ENCODE measurements at places on chromosomes 13 and 19.

DNA sequence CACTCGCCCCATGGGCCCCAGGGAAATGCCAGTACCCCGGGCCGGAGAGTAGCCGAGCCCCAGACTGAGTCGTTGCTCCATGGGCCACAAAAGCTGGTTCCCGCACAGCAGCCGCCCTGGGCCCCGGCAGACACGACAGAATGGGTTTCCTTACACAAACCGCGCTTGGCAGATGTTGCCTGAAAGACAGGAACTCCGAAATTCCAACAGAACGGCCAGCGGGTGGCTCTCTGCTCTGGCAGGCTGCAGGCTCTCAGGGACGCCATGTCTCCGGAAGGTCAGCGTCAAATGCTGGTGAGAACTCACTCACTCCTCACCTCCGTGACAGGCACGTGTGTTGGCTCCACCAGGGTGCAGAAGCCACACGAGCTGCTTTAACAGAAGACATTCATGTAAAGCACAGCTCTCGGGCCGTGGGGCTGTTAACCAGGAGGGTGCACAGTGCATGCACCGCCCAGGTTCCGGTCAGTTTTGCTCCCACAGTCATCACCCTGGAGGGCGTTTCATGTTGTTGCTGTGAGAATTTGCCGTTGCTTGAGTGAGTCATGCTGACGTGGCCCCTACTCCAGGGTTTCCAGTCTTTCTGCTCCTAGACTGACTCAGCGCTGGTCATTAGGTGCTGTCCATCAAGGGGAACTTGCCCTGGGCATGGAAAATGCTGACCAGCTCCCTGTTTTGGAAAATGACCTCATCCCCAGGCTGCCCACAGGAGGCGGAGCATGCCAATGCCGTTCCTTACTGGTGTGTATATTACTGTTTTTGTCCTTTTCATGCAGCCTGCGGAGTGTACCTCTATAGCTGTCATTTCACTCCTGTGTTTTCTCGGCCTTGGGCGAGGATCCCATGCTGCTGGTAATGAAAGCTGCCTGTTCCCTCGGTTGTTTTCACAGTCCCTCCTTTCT is 44.8 kb downstream of the ANKRD10 start:
- DNase-seq, result no peak

DNA sequence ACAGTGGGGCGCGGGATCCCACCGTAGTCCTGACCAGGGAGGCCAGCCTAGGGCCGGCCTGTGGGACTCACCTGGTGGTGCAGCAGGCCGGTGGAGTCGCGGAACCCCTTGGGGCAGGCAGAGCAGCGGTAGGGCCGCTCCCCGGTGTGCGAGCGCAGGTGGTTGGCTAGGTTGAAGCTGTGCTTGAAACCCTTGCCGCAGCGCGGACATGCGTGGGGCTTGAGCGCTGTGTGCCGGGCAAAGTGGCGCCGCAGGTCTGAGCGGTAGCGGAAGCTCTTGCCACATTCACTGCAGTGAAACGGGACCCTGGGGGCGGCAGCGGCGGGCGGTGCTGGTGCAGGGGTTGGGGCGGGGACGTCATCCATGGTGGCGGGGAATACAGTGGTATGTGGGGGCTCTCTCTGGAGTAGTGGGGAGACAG is 1.8 kb downstream of the FIZ1 start:
- no peak for DNase-seq

GRCh38 chr19:2453431-2454025 is 3.2 kb downstream of the LMNB2 start:
- no peak for DNase-seq

GRCh38 chr19:39497996-39498797 is 550 bp upstream of the DLL3 start:
- DNase-seq, result peak; percentile 96

- no peak for DNase-seq
Observed at GRCh38 chr19:14530005-14530348, 583 bp downstream of the TECR start.
